ENCODE measurements at places on chromosomes 5 and 9.

- DNase-seq = no peak
These were observed 350.3 kb upstream of the PCSK5 start for GRCh38 chr9:75540185-75540584.

DNA sequence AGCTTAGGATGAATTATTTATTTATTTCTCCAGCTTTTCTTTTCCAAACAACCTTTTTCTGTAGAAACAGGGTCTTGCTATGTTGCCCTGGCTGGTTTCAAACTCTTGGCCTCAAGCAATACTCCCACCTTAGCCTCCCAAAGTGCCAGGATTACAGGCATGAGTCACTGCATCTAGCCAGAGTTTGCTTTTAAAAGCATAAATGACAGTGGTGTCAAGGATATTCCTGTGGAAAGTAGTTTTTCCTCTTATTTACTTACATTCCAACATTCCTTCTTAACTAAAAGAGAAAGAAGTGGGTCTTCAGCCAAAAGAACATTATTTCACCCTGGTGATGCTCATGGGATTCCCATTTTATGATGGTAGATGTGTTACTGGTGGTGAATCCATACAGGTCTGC lies 62.4 kb downstream of the GRIA1 start:
- no peak for DNase-seq

- no peak for DNase-seq
These were observed 61.8 kb downstream of the TLE4 start for GRCh38 chr9:79633558-79633957.

DNA sequence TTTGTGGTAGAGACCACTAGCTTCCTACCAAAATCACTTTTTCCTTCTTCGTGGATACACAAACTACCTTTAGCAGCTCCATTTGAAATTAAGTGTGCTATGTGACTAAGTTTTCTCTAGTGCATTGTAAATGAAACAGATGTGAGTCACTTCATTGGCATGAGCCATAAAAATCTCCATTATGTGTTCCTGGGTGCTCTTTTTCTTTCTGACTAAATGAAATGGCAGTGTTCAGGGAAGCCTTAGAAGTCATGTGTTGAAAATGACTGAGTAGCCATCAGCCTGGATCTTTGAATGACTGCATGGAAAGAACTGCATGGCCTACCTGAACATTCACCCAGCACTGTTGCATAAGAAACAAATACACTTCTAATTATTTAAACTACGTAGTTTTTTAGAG lies 107.9 kb downstream of the NDUFAF2 start:
- DNase-seq = no peak

DNA sequence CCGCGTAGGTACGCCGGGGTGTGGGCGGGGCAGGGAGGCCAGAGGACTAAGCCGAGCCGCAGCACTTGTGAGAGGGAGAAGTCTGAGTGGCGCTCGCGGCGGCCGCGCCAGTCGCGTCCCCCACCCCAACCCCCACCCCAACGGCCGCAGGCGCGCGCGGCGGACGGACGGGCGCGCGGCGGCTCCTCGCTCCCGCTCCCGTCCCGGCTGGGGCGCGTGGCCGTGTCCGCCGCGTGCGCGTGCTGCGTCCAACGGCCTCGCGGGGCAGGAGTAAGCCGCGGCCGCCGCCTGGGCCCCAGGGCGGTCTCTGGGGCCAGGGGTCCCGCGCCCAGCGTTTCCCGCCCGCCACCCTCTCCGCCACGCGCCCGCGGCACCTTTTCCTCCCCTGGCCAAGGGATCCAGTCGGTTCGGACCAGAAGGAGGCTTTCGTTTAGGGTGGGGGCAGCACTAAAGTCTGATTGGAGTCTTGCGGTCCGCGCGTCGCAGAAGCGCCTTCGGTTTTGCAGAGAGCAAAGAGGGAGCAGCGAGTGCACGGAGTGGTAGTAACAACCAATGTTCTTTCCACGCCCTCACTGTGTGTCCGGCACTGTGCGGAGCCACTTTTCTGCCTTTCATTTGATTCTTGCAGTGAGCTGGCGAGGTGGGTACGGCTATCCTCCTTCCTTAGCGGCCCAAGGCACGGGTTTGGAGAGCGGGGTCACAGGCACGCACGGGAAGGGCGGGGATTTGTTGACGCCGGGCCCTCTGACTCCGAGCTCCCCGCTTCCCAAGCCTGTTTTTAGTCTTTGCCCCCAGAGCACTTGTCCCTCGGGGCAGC lies 483 bp downstream of the G3BP1 start:
- no peak for DNase-seq

GRCh38 chr9:122186301-122186700 lies 26.6 kb downstream of the MORN5 start:
- no peak for DNase-seq

DNA sequence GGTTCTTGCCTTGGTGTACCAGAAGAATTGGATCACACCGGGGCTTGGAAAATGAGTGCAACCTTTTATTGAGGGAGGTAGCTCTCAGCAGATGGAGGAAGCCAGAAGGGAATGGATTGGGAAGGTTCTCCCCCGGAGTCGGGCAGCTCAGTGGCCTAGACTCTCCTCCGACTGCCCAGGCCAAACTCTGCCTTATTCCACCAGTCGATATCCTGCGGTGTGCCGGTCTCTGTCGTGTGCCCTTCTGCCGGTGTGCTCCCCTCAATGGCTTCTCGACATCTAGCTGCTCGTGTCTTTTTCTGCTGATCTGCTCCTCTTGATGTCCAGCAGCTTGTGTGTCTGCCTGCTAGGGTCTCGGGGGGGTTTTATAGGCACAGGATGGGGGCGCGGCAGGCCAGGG lies 87.4 kb upstream of the CCL21 start:
- DNase-seq = no peak

DNA sequence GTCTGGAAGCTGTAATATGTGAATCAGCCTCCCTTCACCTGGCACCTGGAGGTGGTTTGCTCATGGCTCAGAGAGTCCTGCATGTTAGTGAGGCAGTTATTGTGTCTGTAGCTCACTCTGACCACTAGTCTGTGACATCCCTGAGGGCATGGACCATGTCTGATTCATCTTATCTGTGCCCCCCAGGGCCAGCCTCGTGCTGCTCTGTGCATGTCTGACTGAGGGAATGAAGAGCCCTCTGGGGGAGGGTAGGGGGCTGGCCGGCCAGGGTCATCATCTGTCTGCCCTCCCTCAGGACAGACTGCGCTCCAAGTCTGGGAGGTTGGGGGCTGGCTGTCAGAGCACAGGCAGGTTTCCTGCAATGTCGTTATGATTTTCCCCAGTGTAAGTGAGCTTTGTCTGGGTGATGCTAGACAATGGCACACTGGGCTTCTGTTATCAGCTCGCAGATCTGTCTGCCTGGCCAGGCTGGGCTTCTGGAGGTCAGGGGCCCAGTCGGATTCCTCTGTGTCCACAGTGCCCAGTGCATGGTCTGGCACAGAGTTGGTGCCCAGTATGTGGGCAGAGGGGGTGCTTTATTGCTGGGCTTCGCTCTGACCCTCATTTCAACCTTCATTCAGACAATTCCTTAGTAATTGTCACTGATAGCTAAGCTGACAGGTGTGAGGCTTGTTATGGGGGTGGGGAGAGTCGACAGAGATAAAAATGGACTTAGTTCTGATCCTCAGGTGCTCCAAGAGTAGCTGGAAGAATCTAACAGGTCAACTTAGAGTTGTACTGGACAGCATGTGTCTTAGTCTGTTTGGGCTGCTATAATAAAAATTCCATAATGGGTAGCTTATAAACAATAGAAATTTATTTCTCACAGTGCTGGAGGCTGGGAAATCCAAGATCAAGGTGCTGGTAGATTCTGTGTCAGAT lies 85.7 kb upstream of the SHB start:
- no peak for DNase-seq

- no peak for DNase-seq
These were observed 13.5 kb downstream of the SH3GLB2 start for GRCh38 chr9:129014608-129015007.

GRCh38 chr9:123679330-123679987 lies 250.5 kb downstream of the DENND1A start:
- DNase-seq = peak; percentile 81

DNA sequence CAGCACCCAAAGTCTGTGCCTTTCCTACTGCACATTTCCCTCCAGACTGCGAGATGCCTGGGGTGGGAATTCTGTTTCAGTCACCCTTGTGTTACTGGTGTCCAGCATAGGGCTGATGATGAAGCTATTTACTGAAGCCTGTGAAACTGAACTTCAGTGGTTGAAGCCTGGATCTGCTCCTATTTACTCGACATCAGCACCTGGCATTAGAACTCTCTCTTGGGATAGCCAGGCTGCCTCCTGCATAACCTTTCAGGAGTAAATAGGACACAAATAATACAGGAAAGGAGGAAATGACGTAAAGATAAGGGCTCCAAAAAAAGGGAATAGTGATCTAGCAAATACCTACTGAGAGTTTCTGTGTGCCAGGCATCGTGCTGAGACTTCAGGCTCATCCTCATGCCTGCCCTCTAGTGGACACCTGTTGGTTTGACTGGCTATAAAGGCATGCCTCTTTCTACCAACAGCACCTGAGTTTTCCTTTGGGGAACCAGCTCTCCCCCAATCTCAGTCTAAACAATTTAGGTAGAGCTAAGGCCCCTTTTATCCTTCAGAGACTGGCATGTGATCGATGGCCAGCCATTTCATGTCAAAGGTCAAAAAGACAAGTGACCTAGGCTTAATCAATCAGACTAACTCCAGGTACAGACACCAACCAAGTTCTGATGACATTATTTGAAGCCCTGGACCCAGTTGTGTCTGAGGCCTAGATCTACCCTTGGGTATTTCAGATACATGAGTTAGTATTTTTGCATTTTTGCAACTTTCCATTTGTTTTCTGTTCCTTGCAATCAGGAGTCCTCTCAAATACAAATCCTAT lies 192.1 kb upstream of the TRIM32 start:
- DNase-seq = no peak

DNA sequence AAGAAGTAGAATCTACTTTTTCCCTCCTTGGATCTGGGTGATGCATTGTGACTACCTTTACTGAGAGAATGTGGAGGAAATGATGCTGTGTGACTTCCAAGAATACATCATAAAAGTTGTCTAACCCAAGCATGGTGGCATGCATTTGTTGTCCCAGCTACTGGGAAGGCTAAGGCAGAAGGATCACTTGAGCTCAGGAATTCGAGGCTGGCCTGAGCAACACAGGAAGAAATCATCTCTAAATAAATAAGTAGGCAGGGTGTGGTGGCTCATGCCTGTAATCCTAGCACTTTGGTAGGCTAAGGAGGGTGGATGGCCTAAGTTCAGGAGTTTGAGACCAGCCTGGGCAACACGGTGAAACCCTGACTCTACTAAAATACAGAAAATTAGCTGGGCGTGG lies 143.2 kb upstream of the VLDLR start:
- no peak for DNase-seq

- no peak for DNase-seq
These were observed 33.8 kb upstream of the ALDH1A1 start for GRCh38 chr9:72986522-72987116.

GRCh38 chr9:129801504-129801903 lies 1.5 kb upstream of the TOR1B start:
- no peak for DNase-seq

DNA sequence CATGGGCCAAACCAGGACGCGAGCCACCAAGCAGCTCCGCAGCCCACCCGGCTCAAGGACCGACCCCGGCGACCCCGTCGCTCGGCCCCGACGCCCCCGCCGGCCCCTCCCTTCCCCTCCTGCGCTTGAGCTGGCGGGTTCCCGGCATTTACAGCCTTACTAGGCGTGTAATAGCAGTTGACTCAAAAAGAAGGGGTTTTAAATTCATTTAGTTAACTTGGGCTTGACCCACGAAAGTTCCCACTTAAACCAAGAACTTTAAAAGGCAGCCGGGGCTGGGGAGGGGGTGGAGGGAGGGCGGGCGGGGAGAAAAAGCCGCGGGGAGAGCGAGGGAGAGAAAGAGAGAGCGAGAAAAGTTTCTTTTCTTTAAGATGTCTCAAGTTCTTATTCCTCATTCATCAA lies 636 bp downstream of the PRDM12 start:
- no peak for DNase-seq

GRCh38 chr9:12922224-12922866 lies 147.5 kb downstream of the LURAP1L start:
- DNase-seq = no peak
